ENCODE measurements at places on chromosomes 13 and 19. TPM values are rescaled to one million over a fixed set of nuclear protein-coding genes. Genes with fewer than 3 reads are reported as not detected.
A peak's percentile ranks its signal among the peaks of the same experiment; 100 is the strongest.

DNA sequence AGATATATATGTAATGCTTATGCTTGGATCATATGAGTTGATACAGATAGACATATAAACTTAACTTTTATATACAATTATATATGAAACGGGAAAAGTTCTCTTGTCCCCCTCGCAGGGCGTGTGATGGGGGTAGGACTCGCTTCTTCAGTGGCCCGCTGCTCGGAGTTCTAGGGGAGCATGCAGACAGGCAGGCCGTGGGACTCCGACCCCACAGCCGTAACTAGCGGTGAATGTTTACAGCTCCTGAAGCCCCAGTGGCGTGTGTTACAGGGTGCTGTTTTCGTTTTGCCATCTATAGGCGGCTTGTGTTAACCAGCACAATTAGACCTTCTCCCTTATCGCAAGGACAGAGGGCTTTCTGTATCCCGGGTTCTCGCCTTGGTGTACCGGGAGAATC is 1899.8 kb downstream of the PCDH9 start:
- no peak for DNase-seq

DNA sequence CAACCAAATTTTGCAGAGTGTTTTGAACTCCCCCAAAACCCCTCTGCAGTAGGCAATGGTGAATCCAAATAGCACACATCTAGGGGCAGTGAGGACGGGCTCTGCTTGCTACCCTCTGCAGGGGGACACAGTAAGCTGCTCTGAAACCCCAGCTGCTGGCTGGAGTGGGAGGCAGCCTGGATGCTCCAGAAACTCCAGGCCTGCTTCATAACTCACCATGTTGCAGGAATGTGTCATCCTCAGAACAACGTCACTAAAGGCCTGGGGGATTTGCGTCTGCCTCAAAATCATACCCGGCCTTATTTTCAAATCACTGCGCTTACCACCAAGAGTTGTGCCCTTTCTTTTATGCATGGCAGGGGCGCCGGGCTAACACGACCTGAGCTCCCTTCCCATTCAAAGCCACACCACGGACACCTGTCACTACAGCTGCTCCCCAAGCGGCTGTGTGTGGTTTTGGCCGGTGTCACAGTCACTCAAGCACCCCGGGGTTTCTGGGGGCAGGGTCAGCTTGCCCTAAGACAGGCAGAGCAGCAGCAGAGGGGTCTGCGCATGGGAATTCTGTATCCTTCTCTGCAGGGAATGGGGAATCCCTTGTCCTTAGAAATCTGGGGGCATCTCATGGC is 93.9 kb downstream of the TSHZ3 start:
- no peak for DNase-seq

Gene NCAN
- total RNA-seq = not detected

Gene APOC4
- total RNA-seq = not detected

DNA sequence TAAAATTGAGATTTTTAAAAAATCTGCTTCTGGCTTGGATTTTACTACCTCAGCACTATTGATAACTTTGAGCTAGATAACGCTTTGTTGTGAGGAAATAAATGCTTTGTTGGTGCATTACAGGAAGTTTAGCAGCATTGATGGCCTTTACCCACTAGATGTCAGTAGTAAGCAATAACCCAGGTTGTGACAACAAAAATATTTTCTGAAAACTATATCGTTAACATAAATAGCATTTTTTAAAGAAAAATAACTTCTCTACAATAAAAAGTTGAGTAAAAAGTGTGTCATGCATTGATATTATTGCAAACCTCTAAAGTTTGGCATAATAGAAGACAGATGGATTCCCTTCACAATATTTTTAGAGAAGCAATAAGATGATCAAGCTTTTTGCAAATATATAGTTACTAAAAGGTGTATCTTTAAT is 1246.5 kb downstream of the UQCRFS1 start:
- no peak for DNase-seq

DNA sequence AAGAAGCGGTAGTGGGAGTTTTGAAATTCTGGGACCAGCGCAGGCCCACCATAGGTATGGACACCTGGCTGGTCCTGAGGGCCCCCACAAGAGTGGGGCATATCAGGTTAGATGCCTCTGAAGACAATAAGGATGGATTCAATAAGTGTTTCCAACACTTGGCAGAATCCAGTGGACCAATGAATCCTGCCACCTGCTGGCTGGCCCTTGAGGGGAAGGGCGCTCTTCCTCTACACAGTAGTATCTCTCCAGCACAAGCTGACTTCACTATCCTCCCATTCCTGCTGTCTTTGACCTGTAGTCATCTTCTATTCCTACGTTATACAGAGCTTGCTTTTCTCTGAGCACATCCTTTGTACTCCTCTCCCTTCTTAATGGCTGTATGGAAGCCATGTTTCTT is 199.7 kb upstream of the TSHZ3 start:
- DNase-seq = no peak

- DNase-seq = no peak
These were observed 21.4 kb downstream of the BBC3 start for GRCh38 chr19:47209319-47210179.

GRCh38 chr13:45833663-45834375 is 17.7 kb downstream of the SIAH3 start:
- DNase-seq = no peak

DNA sequence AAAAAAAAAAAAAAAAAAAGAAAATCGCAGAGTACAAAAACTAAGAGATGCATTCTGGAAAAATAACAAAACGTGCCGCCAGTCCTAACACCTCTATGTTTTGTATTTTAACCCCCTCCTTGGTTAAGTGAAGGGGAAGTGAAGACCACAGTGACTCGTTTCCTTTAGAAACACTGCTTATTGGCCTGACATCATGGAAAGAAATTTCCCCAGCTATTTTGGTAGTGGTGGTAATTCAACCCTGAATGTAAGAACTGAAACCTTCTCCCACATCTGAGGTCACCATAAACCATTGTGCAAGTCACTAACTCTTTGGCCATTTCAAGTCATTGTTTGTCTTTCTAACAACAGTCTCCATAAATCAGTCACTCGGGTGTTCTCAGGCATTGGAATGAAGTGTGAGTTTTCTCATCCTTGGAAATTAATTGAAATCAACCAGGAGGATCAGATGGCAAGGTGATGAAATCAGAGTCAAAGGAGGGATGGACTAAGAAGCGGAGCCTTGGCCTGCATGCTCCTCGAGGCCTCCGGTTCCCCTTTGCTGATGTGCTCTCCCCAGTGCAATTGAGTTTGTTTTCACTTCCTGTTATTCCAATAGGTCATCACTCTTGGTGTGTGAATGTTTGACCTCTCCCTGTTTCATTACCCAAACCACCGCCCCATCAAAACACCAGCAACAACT is 443.9 kb downstream of the FGF9 start:
- peak; percentile 51 for DNase-seq

- no peak for DNase-seq
These were observed 50.4 kb downstream of the NUFIP1 start for GRCh38 chr13:44938854-44939253.

DNA sequence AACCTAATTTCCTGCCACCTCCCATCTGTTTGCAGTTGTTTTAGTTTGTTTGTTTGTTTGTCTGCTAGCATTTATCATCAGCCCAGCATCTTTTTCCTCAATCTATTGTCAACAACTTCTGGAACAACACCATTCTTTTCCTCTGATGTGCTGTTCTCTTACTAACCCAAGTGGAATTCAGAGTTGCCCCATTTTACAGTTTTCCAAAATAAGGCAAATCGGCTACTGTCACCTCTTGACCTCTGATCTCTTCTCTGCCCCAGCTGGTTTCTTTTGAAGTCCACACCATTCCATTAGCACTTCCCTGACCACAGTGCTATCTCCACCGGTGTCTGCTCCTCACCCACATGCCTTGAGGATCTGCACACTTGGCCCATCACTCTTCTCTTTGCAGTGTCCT is 102.4 kb downstream of the EFNB2 start:
- DNase-seq = no peak

Gene LYL1
- 3.9 TPM for total RNA-seq

DNA sequence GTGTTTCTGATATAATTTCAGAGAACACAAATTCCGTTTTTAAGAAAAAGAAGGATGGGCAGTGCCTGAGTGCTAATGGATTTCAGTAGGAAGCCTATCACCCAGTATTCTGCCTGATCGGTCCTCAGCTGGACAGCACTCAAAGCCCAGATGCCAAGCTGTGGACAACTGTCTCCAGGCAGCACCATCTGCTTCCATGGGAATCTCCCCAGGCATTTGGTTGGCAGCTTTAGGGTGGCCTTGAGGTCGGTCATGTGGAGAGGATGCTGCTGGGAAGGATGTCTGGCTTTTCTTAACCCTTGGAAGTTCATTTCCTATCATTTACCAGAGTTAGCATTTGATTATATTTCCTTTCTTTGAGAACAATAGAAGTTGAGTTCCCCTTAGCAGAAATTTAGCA is 311.7 kb downstream of the TBC1D4 start:
- no peak for DNase-seq

Gene ZBTB7A
- 46.6 TPM for total RNA-seq

Gene CIC
- 65.6 TPM for total RNA-seq

DNA sequence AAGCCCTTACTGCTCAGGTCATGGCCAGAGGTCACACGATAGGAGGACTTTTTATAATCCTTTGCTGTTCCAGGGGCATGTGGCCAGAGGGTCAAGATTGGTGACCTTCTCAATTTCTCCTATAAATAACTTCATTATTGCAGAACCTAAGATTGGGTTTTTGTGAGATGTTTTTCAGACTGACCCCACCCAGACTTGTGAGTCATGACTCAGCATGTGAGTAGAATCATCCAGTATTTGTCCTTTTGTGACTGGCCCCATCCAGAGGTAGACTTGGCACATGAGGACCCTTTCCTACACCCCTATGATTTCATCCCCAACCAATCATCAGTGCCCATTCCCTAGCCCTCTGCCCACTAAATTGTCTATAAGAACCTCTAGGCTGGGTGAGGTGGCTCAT is 84.5 kb upstream of the ABCC4 start:
- DNase-seq = no peak

- no peak for DNase-seq
These were observed 41.4 kb upstream of the OBI1 start for GRCh38 chr13:78700121-78700910.

GRCh38 chr19:35643255-35644205 is 2.0 kb downstream of the ETV2 start:
- peak; percentile 86 for DNase-seq

- DNase-seq = no peak
These were observed 187.6 kb downstream of the NHLRC3 start for GRCh38 chr13:39225860-39226259.

GRCh38 chr13:61536433-61536832 is 120.8 kb upstream of the PCDH20 start:
- no peak for DNase-seq

Gene ZNF625
- 3.9 TPM for total RNA-seq

Gene CYP4F12
- total RNA-seq = not detected

DNA sequence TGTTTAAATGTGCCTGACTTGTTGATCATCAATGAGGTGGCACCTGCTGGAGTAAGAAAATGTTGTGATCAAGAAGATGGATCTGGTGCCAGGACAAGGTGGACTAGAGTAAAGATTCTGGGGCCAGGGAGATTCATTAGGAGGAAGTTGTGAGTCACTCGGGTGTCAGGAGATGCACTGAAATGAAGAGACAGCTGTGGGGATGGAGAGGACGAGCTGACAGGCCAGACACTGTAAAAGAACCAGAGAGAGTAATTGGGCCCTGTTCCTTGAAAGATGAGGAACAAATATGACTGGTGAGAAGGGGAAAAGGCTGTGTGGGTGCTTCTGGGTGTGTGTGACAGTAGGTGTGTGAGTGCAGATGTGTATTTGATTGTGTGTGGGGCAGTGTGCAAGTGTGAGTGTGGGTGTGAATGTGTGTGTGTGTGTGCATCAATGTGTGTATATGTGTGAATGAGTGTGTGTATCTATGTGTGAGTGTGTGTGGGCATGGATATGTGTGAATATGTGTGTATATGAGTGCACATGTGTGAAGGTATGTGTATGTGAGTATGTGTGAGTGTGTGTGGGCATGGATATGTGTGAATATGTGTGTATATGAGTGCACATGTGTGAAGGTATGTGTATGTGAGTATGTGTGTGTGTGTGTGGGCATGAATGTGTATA is 260.5 kb downstream of the RFC3 start:
- DNase-seq = no peak

- no peak for DNase-seq
These were observed 76.4 kb downstream of the SPACA7 start for GRCh38 chr13:112452380-112453206.

Gene PSENEN
- total RNA-seq = 41.3 TPM

- no peak for DNase-seq
These were observed 15.8 kb upstream of the SPRYD7 start for GRCh38 chr13:49951754-49952535.

Gene OR7G2
- total RNA-seq = not detected

DNA sequence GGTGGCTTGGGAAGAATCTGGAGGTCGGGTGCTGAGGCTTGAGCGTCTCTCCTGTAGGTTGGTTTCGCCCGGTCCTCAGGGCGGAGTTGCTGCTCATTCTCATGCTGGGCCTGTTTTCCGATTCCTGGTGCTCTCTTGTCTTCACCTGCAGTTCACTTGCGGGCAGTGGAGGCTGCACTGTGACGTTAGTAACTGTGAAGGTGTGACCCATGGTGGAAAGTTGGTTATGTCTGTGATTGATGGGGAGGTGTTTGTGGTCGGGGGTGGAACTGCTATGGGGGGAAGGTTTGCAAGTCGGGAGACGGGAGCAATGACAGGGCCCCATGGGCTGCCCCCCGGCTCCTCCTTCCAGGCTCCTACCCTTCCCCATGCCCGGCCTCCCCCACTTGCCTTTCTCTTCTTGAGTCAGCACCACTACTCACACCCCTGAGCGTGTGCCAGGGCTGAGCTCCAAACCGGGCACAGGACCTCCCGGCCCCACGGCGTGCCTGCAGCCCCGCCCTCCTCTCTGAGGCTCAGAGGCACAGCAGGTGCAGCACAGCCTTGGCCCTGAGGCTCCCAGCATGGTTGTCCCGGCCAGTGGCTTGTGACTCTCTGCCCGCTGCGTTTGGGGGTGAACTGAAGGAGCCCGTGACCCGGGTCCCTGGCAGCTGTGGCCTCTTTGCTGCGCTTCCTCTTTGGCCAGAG is 79.1 kb downstream of the ATP11A start:
- DNase-seq = peak; percentile 54

DNA sequence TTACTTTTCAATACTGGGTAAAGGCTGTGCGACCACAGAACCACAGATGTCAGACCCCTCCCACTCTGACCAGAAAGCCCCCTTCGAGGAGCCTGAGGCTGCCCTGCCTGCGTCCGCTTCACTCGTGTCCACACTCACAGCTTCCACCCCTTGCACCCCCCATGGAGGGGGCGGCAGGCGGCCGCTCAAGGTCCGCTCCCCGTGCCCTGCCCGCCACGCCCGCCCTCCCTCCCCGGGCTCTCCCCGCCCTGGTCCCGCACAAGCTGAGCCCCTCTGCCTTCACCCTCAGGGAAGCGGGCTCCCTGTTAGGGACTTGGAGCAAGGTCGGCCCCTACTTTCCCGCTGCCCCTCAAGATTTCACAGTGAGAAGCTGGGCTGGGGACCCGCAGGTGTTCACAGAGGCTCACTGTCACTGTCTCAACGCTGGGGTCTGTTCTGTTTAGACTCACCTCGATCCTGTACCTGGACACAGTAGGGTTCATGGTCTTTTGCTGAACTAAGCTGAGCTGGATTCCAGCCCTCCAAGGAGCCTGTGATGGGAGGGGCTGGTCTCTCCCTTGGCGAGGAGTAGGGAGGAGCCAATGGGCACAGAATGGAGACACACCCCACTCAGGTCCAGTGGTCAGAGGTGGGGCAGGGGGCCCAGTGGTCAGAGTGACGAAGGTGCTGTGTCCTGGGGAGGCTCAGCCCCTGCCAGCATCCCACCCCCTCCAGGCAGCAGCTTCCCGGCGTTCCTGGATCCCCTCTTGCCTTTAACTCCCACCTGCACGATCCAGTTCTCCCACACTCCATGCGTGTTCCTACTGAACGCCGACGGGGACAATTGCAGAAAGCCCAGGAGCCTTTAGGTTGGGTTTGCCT is 69.5 kb downstream of the SPACA7 start:
- DNase-seq = no peak

- DNase-seq = peak; percentile 81
These were observed 4.8 kb downstream of the PPP6R1 start for GRCh38 chr19:55253842-55254624.

Data from activated CD8-positive, alpha-beta T cell treated with anti-CD3 and anti-CD28 coated beads for 36 hours (primary cell).